ENCODE measurements at places on chromosomes 11 and 22.

DNA sequence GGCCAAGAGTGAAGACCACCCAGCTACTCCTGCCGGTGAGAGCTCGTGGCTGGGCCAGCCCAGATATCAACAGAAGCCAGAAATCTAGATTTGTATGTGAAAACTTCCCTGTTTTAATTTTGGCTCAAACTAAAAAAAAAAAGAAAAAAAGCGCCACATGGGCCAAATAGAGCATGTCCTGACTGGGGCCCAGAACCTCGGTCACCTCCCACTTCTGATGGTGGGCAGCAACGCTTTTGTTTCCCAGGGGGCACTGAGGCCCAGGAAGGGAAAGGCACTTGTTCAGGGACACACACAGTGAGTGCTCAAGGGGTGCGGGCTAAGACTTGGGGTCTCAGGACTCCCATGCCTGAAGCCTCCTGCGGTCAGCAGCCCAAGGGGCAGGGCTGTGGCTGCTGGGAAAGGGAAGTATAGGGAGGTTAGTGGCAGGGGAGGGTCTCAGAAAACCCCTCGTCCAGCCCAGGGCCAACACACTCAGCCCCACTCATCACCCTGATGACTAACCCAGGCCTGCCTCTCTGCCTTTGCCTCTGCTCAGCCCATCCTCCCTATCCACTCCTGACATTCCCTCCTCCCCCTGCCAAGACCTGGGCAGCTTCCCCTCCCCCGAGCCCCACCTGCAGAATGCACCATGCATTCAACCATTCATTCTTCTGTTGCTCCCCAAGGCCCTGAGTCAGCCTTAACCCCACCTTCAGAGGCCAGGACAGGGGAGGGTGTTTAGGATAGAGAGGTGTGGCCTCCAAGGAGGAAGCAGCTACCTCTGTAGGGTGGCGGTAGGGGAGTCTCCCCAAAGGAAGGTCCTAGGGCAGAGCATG is 30.0 kb upstream of the TCF20 start:
- no peak for DNase-seq

DNA sequence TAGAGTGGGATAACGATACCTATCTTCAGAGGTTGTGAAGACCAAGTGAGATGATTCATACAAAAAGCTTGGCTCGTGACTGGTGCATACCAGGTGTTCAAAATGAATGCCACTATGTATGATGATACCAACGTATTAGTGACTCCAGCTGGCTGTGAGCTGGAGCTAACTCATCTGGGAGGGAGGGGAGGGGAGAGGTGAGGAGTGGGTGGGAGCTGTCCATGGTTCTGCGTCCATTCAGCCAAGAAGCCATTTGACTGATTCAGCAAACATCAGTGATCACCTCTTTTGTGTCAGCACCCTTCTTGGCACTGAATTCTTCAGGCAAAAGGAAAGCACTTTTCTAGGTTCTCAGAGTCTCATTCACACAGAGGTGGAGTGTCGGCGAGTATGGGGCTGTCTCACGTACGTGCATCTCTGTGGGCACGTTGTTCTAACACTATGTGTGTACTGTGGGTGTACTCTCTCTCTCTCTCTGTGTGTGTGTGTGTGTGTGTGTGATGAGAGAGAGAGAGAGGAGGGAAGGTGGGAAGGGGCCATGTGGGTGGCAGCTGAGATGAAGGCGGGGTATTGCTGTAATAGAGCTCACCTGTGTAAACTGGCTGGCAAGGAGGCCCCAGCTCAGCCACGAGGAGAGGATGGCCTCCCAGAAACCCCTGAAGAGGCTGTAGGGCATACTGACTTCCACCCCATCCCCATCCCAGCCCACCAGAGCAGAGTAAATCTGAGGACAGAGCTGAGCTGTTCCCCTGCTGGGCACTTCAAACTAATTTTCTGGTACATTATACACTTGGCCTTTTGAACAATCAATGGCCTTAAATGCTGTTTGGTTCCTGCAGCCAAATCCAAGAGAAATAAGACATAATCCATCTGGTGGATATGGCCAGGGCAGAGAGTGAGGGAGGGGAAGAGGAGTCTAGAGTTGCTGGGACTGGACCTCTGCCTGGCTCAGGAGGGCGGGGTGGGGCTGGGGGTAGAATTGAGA is 96.1 kb upstream of the THY1 start:
- no peak for DNase-seq

GRCh38 chr11:17864478-17864941 is 129.9 kb downstream of the KCNC1 start:
- DNase-seq = no peak

DNA sequence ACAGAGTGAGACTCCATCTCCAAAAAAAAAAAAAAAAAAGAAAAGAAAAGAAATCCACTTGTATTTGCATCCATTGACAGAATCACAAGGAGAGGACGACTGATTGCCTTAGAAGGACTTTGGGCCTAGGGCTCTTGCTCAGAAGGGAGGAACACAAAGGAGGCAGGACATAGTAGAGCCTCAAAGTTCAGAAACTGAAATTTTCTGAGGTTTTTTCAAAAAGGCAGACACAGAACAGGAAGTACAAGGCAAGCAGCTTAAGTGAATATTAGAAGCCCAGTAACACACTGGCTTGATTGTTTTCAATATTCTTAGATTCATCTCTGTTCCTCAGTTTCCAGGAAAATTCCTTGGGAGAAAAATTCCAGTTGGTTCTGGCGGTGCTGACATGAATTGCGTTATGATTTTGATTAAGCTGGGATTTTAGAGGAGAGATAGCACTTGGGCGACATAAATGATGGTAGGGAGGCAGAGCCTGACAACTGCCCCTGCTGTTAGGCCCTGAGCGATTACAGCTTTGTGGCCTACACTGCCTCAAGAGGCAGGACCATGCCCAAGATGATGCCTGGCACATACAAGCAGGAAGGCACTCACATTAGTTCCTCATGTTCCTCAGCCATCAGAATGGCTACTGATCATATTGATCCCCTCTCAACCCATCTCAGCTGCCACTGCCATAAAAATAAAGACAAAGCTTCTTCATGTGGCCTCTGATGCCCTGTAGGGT is 15.3 kb downstream of the CLPB start:
- DNase-seq = no peak

DNA sequence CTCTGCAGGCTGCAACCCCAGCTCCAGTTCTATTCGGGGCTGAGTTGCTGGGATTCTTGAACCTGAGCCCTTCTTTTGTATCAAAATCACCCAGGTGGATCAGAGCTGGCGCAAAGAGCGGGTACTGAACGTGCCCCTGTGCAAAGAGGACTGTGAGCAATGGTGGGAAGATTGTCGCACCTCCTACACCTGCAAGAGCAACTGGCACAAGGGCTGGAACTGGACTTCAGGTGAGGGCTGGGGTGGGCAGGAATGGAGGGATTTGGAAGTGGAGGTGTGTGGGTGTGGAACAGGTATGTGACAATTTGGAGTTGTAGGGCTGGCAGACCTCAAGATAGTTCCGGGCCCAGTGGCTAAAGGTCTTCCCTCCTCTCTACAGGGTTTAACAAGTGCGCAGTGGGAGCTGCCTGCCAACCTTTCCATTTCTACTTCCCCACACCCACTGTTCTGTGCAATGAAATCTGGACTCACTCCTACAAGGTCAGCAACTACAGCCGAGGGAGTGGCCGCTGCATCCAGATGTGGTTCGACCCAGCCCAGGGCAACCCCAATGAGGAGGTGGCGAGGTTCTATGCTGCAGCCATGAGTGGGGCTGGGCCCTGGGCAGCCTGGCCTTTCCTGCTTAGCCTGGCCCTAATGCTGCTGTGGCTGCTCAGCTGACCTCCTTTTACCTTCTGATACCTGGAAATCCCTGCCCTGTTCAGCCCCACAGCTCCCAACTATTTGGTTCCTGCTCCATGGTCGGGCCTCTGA is 3.8 kb downstream of the FOLR1 start:
- no peak for DNase-seq

- no peak for DNase-seq
Measured at GRCh38 chr11:110069158-110069737, 23.9 kb upstream of the ZC3H12C start.

DNA sequence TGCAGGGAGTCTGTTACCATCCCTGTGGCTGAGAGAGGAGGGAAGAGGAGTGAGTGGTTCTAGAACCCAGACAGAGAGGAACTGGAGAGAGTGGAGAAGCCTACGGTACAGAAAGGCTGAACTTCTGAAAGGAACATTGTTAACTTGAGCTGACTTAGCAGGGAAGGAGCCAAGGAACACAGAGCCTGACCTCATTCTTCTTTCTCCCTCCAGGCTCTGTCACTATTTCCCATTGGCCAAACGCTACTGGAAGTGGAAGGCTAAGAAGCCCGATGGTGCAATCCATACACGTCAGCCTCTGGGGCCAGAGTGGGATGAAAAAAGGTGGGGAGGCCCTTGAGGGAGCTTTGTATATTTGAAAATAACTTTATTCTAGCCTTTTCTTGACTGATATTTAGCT is 16.5 kb upstream of the WT1 start:
- DNase-seq = no peak

- peak; percentile 75 for DNase-seq
Measured at GRCh38 chr11:126268361-126268707, 361 bp downstream of the SRPRA start.

DNA sequence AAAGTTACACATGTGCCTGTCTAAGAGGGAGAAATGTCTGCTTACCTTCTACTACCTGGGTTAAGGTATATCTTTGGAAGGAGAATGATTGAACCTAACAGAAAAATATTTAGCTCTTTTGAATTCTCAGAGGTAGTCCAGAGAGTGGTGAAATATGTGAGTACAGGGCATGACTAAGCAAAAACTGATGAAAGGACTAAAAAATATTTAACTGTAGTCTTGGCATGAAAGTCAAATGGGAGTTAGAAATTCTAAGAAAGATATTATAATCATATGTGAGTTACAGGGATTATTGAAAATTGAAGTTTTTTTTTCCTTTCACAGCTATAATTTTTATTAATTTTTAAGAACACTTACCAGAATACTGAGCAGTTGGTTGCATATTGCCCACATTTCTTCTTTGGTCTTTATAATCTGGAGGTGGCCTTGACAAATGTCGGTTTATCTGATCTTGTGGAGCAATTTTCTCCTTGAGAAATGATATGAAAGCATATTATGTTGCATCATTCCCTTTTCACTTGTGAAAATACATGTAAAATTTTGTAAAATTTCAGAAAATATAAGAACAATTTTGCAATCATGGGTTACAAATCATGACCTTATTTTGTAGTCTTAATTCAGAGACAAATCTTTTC is 61.4 kb upstream of the MTMR2 start:
- DNase-seq = no peak

- DNase-seq = no peak
Measured at GRCh38 chr22:45450921-45451651, 37.6 kb downstream of the RIBC2 start.

- DNase-seq = no peak
Measured at GRCh38 chr22:35496768-35497312, 43.8 kb upstream of the RASD2 start.

- no peak for DNase-seq
Measured at GRCh38 chr22:29203488-29204454, 1.9 kb upstream of the EMID1 start.

- no peak for DNase-seq
Measured at GRCh38 chr11:115168686-115169085, 335.5 kb downstream of the CADM1 start.

DNA sequence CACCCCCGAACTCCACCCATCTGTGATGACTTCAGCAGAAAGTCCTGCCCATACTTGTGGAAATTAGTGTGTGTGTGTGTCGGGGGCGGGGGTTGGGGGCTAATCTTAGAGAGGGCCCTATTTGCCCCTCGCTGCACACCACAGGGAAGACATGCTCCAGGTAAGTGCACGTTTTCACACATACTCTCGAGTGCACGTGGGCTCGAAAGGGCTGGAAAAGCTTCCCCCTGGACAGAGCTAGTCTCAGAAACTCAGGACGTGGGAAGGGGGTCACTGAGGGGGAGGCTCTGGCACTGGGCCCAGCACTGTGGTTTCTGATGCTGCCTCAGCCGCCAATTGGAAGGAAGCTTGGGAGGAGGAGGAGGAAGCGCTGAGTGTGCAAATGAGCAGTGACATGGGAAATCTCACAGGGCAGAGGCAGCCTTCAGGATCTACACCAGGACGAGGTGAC is 40.7 kb upstream of the CD82 start:
- DNase-seq = no peak

- DNase-seq = no peak
Measured at GRCh38 chr11:16032974-16033373, 323.4 kb downstream of the SOX6 start.

GRCh38 chr11:100778166-100778785 is 91.2 kb downstream of the ARHGAP42 start:
- DNase-seq = no peak

DNA sequence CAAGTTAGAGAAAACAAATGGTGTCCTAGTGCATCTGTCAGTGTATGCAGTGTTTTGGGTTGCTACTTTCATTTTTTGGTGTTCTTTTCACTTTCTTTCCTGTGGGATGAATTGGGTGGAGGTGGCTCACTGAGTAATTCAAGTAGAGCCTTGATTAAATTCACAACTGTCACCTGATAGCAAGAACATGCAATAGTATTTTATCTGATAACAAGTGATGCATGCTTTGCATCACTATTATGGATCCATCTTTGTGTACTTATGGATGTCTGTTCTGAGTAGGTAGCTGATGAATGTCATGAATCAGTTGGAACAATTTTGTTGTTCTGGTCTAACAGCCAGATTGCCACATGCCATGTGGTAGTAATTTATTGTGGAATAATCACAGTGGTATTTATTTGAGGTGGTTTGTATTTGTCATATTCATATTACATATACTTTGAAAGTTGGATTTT is 87.5 kb downstream of the DDX10 start:
- no peak for DNase-seq

DNA sequence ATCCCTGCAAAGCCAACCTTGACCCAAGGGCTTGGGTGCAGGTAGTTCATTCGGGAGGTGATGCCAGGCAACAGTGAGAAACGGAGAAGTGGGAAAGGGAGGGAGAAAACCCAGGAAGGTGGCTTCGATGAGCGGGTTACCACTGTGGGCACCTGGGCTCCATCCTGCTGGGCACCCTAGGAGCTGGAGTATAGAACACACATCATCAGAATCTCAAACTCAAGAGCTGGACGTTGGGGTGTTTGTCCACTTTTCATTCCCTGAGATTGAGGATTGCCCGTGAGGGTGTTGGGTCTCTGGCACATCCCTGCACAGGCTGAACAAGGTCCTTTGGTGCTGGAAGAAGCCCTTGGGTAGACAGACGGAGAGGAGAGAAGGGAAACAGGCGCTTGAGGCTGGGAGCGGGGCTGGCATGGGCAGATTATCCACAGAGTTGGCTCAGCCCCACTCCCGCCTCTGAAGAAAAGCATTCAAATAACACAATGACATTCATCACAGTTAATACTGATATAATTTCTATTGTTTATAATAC is 70.4 kb downstream of the LRRC32 start:
- DNase-seq = no peak

GRCh38 chr22:44546686-44547310 is 48.8 kb upstream of the RTL6 start:
- no peak for DNase-seq

- DNase-seq = no peak
Measured at GRCh38 chr11:67522844-67523555, at the start of gene CABP2. Gene CABP2, minus strand, starts transcription at chr11:67523446. Its CDS starts 120 bp downstream, at chr11:67523326.

- no peak for DNase-seq
Measured at GRCh38 chr11:45035413-45035812, 84.7 kb upstream of the TP53I11 start.

- DNase-seq = peak; percentile 86
Measured at GRCh38 chr11:73342633-73343032, 33.6 kb upstream of the RELT start.
